ENCODE measurements at places on chromosomes 2 and 18.

DNA sequence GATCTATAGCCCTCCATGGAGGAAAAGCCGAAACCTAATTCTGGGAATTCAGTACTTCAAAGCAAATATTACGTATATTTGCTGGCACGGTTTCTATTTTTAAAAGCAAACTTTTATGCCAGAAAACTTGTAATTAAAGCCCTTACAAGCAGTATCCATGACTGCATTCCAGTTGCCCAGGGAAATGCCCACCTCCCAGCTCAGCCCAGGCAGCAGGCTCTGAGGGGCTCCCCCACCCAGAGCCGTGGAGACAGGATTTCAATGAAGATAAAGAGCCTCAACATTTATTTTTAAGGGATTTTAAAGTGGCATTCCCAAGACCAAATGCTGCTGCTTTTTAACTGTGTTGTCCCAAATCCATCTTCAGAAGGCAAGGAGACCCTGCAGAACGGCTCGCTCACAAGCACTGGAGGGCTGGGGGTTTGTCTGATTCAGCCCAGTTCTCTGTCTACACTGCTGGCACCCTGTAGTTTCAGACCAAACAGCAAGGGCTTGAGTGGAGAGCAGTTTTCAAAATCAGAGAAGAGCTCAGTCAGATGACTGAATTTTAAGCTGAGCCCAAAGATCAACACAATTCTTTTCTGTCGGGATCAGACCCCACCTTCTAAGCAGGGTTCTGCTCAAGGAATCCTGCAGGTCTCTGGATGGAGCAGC, 105.1 kb downstream of the KCNF1 start:
- no peak for DNase-seq

GRCh38 chr2:210620456-210620855, 64.1 kb downstream of the CPS1 start:
- DNase-seq: no peak

GRCh38 chr2:210592726-210593125, 36.3 kb downstream of the CPS1 start:
- DNase-seq: no peak

- no peak for DNase-seq
These were observed 78.5 kb downstream of the ACSL3 start for GRCh38 chr2:222939208-222939856.

GRCh38 chr2:99974275-99974674, 168.1 kb downstream of the AFF3 start:
- no peak for DNase-seq

- no peak for DNase-seq
These were observed 35.0 kb downstream of the MRPL33 start for GRCh38 chr2:27806311-27807059.

GRCh38 chr18:29060349-29060748, 883.4 kb upstream of the CDH2 start:
- DNase-seq: no peak

- DNase-seq: no peak
These were observed 64.7 kb downstream of the SEPTIN10 start for GRCh38 chr2:109549016-109549590.

- DNase-seq: no peak
These were observed 120.2 kb downstream of the CELF4 start for GRCh38 chr18:37445368-37445767.
